ENCODE measurements at places on chromosomes 7 and 10.

- no peak for DNase-seq
These were observed 38.8 kb upstream of the ZRANB1 start for GRCh38 chr10:124903111-124903510.

DNA sequence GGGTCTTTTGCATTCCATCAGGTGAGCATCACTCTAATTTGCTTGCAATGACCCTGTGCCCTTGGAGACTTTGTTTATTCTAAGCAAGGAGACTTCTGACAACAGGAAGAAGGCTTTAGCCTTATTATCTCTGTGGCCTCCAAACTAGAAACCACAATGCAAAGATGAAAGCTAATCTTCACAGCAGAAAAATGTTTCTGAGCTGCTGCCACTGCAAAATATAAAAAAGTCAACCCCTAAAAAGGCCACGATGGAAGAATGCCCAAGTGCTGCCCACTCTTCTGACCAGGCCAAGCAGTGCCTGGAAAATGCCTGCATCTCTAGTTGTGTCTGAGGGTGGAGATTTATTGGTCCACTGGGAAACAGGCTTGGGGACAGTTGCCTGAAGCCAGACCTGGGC is 299.9 kb downstream of the C7orf25 start:
- no peak for DNase-seq

DNA sequence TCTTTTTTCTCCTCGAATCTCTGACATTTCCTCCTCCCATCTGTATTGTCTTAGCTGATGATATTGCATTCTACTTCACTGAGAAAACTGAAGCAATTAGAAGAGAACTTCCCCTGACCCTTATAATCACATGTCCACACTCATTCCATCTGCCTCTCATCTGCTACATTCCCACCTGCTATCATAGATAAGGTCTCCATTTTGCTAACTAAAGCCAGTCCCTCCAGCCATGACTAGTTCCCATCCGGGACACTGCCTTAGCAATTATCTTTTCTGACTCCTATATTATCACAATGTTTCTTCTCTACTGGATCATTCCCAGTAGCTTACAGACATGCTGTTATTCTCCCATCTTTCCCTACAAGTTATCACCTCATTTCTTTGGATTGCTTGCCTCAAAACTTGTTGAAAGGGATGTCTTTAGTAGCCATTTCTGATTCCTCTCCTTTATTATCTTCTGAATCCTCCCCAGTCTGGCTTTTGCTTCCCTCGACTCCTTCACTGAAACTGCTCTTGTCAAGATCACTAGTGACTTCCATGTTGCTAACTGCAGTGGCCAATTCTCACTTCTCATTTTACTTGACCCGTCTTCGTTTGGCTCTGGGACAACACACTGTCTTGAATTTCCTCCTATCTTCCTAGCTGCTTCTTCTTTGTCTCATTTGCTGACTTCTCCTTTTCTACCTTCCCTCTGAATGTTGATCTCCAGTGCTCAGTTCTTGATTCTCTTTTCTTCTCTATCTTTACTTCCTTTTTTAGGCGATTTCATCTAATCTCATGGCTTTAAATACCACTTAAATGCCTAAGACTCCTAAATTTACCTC is 35.9 kb downstream of the FZD1 start:
- DNase-seq: no peak

DNA sequence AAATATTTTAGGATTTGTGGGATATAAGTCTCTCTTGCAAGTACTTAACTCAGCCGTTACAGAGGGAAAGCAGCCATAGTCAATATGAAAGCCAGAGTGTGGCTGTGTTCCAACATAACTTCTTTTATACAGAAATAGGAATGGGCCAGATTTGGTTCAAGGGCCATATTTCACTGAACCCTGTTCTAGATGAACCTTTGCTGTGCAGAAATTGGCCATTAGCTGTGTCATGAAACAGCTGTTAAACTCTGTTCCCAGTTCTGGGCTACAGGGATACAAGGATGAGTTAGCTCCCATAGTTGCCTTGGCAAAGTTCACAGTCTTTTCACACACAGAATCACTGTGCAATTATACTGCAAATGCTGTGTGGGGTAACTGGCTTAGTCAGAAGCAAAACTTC is 213.9 kb upstream of the LRRN3 start:
- DNase-seq: peak; percentile 5

DNA sequence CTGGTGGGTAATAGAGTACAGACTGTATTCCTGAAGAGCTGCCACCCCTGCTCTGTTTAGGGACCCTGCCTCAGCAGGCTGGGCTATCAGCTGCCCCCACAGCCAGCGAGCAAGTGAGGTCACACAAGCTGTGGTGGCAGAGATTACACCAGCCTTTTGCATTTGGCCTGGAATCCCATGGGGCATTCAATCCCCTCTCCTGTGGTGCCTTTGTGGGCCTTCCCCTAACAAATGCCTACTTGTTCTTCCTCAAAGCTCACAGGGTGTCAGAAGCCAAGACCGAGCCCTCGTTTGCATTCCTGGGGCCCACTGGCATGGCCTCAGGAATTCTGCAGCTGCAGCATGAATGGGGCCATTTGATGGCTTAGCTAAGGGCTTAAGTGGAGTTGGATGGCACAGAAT is 212.7 kb upstream of the PHYHIPL start:
- no peak for DNase-seq

GRCh38 chr7:111690364-111691111 is 128.2 kb upstream of the IMMP2L start:
- no peak for DNase-seq

DNA sequence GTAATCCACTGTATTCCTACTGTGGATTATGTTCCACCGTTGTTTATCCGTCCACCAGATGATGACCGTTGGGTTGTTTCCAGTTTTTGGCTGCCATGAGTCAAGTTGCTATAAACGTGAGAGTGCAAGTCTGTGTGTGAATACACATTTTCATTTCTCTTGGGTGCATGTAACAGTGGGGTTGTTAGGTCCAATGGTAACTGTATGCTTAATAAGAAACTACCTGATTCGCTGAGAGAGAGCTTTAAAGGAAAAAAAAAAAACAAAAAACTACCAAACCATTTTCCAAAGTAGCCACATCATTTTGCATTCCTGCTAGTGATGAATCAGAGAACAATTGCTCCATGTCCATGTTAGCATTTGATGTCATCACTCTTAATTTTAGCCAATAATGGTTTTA is 15.9 kb downstream of the UBN2 start:
- DNase-seq: no peak

DNA sequence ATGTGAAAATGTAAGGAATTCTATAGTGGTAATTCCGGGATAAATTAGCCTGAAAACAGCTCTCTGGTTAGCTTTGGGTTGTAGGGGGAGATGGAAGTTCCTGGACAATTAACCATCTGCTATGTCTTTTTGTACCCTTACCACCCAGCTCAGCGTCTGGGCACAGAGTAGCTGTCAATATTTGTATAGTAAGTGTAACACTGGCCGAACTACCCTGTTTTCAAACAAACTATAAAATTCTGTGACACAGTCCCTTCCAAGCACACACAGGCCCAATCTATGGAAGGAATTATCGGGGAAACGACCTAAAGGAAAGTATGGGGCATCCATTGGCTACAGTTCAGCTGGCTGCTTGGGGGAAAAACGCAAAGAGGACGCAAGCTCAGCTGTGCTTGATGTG is 869 bp upstream of the LHFPL3 start:
- DNase-seq: no peak

DNA sequence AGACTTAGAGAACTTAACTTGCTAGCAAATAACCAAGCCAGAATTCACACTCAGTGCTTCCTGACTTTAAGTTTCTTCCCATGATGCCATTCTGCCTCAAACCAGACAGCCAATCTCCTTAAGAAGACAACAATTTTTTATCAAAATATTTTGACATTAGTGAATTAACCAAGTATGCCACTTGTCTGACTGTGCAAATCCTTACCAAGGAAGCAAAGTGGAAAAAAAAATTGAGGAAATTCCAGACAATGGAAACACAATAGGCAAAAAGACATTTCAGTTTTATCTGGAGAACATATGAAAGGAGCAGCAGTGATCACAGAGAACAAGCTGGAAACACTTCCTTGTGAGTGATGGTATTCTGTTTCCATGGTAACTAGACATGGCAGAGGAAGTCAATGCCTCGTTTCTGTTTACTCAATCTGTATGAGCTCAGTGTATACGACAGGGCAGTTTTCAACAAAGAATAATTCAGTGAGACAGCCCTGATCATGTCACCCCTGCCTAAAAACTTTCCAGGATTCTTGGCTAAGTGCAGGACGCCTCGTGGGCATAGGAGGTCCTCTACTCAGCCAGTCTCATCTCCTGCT is 114.2 kb downstream of the DYNC1I1 start:
- DNase-seq: no peak

- no peak for DNase-seq
These were observed 27.2 kb downstream of the PWWP2B start for GRCh38 chr10:132423966-132424861.

- DNase-seq: peak; percentile 57
These were observed 1.3 kb downstream of the MBLAC1 start for GRCh38 chr7:100127866-100128636.

Measured in small intestine (tissue), 16 donors.